ENCODE measurements at places on chromosomes 5 and 9.

DNA sequence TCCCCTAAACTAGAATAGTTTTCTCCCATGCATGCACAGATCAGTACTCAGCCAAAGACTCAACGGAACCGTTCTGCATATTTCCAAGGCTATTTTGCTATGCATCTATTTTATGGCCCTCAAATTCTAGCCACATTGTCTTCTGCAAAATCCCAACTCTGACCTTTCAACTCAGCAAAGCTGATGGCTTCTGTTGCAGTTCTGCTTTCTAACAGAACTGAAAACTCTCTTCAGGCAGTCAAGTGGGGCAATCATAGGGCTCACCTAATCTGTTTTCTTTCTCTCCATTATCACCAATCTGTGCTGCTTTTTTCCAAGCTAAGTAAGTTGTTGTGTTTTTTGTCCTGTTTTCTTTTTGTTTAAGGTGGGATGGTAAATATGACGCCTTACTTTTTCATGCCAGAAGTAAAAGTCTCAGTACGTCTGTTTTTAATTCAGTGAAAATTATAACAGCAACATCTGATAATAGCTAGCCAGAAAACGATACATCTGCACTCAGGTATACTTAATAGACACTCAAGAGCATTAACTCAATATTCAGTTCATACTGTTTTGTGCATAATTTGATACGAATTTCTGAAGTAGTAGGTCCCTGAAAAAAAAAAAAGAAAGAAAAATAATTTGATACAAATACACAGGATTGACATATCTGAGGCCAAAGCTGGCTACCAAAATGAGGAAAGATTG lies 454.3 kb downstream of the TLE1 start:
- no peak for DNase-seq

DNA sequence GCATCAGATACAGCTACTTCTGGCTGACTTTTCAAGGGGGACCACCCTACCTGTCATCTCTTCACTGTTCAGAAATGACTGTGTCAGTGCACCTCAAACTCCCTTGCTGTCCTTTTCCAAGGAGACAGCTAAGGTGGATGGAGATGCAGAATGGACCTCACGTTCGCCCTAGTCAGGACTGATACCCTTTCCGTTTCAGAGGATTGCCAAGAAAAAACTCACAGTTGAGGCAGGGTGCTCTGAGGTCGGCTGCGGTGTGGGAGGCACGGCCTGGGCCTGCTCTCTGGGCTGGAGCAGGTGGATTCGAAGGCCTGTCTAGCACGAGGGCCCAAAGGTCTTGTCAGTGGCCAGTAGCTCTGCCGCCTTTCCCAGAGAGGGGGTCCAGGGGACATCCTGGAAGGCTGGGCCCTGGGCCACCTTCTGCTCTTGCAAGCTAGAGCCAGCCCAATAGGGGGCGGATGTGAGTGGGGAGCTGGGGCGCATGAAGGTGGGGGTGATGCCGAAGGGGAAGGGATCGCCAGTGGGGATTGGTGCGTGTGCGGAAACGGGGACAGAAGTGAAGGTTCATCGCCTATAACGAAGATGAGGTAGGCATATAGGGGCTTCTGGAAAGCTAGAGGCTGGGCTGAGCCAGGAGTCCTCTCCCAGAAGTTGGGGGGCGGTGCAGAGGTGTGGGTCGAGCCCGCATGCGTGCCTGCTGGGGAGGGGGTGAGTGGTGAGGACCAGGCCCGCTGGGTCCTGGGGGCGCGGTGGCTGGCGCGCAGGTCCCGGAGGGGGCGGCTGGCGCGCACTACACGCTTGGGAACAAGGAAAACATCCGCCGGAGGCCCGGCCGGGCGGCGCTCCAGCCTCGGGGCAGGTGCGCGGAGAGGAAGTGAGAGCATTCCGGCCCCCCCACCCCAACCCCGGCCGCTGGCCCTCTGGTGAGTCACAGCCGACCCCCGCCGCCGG lies 2.5 kb upstream of the MSMP start:
- peak; percentile 68 for DNase-seq

GRCh38 chr5:133892774-133893173 lies 75.7 kb downstream of the C5orf15 start:
- DNase-seq, result no peak

DNA sequence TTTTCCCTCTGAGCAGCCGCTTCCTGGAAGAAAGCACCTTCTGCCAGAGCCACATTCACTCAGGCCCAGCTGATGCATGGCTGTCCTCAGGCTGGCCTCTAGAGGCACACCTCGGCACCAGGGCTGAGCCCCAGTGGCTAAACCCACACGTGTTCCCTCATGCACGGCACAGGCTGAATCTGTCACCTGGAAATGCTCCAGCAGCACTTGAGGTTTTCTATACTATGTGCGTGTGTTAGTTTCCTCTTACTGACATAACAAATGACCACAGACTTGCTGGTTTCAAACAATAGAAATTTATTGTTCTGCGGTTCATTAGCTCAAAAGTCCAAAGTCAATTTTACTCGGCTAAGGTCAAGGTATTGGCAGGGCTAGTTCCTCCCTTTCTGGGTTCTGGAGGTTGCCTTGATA lies 141.4 kb downstream of the LRRC70 start:
- DNase-seq, result no peak

DNA sequence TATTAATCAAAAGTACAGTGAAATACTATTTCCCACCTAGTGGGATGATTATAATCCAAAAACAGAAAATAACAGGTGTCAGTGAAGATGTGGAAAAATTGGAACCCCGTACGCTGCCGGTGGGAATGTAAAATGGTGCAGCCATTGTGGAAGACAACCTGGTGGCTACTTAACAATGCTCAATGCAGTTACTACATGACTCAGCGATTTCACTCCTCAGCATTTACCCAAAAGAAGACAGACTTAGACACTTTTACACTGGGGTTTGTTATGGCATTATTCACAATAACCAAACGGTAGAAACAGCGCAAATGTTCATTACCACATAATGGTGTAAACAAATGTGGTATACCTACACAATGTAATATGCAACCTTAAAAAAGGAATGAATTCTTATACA lies 23.9 kb downstream of the SECISBP2 start:
- no peak for DNase-seq

DNA sequence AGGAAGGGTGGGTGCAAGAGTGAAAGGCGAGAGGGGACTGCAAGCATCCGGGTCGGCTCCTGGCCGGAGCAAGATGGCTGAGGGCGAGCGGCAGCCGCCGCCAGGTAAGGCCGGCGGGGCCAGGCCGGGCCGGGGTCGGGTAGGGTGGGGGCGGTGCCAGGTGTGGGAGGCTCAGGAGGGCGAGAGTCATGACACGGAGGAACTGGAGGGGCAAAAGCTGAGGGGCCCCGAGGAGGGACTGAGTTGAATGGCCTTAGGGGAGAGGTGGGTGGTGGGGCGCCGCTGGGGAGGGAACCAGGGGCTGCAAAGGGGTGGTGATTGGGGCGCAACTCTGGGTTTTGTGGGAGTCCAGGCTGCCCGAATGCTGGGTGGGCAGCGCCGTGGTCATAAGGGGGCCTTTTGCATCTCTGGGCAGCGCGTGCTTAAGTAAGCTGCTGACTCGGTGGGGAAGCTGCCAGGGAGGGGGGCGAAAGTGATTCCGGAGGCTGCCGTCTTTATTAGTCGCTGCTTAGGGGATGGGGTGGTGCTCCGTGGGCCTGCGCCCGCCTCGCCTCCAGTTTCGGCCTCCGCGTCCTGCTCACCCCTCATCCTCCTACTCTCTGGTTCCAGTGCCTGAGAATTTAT lies 425 bp downstream of the PTPA start:
- peak; percentile 39 for DNase-seq

DNA sequence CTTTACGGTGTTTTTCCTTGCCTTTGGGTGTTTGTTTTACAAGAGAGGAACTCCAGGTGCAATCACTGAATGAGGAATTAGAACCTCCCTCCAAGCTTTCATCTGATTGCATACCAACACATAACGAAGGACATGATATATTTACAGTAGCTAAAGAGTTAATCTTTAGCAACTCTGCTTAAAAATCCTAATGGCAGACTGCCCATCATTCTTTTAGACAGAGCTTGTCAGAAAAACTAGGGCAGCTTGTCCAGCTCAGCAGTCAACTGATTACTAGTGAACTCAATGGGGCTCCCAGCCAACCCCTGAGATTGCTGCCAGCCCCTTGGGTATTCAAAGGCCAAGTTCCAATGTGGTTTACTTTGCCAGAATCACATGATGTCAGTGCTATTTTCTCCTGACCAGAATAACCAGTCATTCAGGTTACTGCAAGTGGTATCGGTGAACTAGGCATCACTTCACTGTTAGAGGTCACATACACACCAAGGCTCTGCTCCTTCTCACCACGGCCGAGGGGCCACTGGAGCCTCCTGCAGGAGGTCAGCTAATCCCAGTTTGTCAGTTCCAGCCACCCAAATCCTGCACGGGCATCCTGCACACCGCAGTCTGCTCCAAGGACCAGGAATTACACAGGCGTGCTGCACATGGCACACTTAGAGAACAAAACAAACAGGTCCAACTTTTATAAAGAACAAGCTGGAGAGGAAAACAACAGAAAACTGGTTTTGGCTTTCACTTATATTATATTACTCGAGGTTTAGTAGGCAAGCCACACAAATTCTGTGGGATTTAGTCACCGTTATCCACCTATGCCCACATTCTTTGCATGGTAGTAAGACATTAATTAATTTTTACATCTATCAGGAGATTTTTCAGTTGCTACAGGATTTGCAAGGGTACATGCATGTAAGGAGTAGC lies 62.5 kb downstream of the NFIB start:
- DNase-seq, result no peak

DNA sequence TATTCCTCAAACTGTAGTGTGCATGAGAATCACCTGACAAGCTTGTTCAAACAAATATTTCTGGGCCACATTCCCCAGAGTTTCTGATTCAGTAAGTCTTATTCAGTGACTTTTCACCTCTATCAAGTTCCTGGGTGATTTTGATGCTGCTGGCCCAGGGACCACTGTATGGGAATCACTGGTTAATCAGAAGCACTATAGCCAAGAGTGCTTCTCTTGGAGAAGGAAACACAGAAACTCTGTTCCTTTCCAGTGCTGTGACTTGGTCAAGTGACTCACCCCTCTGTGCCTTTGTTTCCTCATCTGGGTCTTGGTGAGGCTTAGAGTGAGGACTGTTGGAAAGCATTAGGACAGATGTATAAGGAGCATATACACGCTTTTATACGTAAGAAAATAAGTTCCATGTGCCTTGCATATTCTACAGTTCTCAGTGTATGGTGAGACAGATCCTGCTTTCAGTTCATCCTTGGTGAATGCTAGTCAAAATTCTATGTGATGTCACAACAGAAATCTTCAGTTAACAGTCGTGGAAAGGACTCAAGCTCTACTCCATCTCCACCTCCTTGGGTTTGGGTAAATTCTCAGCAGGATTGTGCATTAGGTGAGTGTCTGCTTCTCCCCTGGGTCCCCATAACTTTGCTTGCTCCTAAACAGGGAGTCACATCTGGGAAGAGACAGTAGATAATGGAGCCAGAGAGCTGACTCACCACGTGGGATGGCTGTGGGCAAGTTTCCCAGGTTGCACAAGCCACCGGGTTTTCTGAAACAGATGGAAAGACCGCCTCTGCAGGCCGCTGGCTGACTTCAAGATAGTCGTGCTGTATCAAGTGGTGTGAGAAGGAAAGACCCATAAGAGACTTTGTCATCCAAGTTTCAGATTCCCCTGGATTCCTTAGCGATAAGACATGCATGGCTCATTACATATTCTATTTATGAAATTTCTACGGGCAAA lies 117.0 kb downstream of the NXNL2 start:
- DNase-seq, result no peak

DNA sequence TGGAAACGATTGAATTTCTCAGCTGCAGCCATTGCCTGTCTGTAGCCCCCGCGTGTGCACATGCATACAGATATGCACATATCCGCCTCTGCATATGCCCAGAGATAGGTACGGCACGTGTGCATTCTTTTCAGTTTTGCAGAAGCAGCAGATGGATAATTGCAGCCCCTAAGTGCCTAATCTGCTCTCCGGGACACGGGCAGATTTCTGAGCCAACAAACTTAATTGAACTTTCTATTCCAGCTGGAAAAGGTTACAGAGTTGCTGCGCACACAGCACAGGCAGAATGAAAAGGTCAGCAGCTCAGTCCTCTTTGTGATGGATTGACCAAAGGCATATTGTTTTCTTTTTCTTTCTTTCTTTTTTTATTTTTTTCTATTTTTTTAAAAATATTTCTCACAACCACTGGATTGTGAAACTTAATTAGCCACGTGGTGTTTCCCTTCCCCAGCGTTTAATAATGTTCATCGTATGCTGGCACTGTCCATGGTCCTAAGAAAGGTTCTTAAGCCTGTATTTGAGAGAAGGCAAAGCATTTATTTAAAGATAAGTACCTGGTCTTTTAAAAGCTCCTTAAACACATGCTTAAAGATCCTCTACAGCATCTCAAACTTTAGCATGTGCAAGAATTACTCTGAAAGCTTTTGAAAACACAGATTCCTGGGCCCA lies 270.2 kb upstream of the BRINP1 start:
- no peak for DNase-seq

Measured in CD4-positive, alpha-beta T cell (primary cell).